ENCODE measurements at places on chromosomes 12 and 14.

DNA sequence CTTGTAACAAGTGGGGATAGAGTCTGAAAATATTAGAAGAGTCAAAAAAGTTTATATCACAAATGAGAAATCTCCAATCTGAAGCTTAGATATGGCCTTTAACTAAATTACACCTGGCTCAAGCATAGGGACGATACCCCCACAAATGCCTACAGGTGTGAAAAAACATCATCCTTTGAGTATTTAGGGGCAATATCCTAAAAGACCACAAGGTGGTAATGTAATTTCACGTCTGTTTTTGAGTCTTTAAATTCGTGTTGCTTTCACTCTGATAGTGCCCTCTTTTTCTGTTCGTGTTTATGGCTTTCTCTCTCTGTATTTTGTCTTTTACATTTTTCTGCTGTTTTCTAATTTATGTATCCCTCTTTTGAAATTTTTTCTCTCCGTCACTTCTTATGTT, 84.3 kb downstream of the ETNK1 start:
- no peak for DNase-seq

DNA sequence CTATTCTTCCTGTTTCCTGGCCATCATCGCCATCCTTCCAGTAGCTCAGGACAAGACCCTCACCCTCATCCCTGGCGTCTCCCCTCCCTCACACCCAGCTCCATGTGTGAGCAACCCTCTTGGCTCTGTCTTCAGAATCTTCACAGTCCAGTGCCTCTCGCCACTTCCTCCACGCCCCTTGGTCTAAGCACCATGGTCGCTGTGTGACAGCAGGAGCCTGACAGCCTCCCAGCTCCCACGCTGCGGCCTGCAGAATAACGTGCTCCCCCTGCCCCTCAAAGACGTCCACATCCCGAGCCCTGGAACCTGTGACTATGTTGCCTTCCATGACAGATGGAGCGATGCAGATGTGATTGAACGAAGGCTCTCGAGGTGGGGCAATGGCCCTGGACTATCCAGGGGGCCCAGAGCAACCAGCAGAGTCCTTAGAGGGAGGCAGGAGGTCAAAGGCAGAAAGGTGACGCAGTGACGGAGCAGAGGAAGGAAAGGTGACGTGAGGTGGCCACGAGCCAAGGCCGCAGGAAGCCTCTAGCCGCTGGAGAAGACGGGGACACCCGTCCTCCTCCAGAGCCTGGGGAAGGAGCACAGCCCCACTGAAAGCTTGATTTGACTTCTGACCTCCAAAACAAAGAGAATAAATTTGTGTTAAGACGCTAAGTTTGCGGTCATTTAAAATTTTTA, 139.8 kb downstream of the CALM1 start:
- no peak for DNase-seq

DNA sequence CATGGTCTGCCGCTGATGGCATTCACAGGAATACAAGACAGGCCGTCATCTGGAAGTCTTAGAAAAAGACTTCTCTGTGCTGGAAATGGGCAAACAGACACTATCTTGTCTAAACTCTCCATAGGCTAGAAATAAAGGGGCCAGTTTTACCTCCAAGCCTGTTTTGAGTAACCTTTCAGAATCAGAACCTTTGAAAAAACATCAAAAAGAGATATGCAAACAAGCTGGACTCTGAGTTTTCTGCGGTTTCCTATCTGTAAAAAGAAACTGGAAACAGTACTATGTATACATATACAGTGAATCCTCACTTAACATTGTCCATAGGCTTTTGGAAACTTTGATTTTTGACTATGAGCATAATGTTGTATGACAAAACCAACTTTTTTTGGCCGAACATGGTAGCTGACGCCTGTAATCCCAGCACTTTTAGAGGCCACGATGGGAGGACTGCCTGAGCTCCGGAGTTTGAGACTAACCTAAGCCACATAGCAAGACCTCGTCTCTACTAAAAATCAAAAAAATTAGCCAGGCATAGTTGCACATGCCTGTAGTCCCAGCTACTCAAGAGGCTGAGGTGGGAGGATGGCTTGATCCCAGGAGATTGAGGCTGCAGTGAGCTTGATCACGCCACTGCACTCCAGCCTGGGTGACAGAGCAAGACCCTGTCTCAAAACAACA, 92.9 kb upstream of the MAX start:
- no peak for DNase-seq

- DNase-seq, result no peak
Observed at GRCh38 chr12:94012590-94012989, 135.8 kb upstream of the PLXNC1 start.

DNA sequence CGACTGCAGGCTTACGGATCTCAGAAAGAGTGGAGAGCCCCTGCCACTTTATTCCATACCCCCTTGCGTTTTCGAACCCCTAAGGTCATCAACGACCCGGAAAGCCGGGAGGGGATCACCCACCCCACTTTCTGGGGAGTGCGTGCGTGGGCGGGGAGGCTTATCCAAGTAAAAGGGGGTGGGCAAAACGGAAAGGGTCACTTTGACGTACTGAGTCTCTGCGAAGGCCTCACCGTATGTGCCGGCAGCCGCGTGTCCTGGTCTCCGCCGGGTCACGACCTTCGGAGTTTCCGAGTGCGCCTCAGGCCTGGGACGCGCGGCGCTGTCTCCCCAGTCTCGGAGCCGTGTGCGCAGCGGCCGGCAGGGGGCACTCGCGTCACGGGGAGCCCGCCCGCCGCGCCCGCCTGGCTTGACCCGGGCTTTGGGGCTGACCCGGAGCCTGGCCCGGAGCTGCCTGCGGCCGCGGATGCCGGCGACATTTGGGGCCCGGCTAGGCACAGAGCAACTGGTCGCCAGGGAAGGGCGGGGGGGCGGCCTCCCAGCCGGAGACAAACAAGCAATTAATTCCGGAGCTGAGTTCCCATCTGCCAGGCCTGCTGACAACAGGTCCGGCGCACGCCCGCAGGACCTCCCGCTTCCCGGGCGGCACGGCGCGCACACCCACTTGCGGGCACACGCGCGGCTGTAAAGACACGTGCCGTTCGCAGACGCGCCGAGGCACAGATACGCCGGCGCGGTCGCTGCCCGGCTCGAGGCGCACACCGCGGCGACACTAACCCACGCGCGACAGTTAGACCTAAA, 890 bp upstream of the KIF26A start:
- peak; percentile 4 for DNase-seq

GRCh38 chr14:92880851-92881250, 42.1 kb upstream of the CHGA start:
- no peak for DNase-seq

DNA sequence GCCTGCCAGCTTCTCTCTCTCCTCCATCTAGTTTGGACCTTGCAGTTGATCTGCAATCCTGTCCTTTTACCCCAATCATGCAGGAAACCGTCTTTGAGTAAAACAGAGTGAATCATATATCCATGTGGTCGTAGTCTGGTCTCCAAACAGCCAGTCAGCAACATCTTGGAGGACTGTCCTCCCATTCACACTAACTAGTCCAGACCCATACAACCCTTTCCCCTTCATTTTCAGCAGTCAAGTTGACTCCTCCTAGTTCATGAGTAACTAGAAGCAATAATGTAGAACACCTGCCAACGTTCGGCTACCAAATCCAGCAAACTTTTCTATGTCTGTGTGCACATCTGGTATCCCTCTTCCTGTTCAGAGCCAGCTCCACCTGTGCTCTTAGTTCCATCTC, 10.8 kb upstream of the BIN2 start:
- no peak for DNase-seq

GRCh38 chr14:55847766-55848165, 267.8 kb downstream of the KTN1 start:
- DNase-seq, result no peak

- DNase-seq, result no peak
Observed at GRCh38 chr12:42794806-42795205, 205.3 kb upstream of the PRICKLE1 start.

- no peak for DNase-seq
Observed at GRCh38 chr14:62957562-62957961, 87.7 kb downstream of the KCNH5 start.

GRCh38 chr14:29941401-29941800, 13.8 kb upstream of the PRKD1 start:
- DNase-seq, result no peak

GRCh38 chr12:101597164-101597563, 2.4 kb downstream of the MYBPC1 start:
- DNase-seq, result no peak

- no peak for DNase-seq
Observed at GRCh38 chr12:11433664-11434063, 38.3 kb upstream of the PRB2 start.

- no peak for DNase-seq
Observed at GRCh38 chr14:97866664-97867063, 1069.5 kb downstream of the VRK1 start.

DNA sequence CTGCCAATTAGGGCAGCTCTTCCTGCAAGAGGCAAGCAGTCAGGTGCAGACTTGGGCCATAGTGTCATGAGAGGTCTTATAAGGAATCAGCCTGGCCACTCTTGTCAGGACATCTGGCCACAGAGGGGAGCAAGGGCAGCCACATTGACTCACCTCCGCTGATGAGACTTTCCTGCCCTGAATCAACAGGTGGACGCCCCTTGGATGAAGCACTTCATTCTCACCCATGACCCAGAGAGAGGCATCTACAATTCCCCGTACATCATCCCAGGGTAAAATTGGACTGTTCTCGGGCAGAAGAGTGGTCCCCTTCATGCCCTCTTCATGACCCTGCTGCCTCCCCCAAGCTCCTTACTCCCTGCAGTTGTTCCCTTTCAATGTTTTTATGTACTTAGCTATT, 16.9 kb downstream of the DAO start:
- DNase-seq, result no peak

- DNase-seq, result no peak
Observed at GRCh38 chr14:105167303-105168092, 1.1 kb downstream of the JAG2 start.

DNA sequence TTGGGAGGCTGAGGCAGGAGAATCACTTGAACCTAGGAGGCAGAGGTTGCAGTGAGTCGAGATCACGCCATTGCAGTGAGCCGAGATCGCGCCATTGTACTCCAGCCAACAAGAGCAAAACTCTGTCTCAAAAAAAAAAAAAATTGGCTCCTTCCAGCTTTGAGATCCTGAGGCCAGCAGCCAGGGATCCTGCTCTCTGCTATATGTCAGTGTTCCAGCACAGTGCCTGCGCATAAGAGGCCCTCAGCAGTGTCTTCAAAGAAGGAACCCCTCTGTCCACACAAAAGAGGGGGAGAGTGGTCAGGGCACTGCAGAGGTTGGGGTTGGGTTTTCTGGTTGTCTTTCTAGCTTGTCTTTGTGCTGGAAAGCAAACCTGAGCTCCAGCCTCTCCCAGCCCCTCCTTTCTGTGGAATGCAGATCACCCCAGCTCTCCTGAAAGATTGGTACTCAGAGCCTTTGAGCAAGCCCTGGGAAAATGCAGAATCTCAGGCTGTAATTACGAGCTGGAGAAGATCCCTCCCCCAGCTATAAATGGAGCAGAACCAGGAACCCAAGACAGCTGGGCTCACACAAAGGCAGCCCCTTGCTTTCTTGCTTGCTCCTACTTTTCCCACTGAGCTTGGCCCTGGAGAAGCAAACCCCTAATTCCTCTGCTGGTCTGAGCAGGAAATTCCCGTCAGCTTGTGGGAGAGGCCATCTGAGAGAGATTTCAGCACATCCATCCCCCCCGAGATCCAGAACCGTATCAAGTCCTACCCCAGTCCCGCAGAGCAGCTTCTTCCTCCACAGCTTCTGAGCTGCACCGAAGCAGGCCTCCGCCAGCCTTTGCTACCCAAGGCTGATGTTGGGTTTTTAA, 205.7 kb downstream of the ZFP36L1 start:
- DNase-seq, result no peak

DNA sequence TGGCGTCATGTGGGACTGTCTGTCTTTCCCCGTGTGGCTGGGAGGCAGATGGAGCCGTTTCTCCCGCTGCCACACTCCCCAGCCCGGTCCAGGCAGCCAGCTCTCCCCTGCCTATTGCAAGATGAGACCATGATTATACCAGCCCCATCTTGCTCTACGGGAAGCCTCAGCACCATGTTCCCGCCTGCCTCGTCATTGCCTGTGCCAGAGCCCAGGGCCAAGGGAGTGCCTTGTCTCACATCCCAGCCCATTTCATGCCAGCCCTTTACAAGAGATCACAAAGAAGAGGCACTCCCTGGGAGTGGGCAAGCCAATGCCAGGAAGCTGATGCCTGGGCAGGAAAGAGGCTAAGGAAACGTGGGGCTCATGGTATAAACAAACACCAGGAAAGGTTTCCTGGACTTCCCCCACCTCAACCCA, 23.9 kb downstream of the GPR68 start:
- no peak for DNase-seq

GRCh38 chr14:56055511-56055910, 62.7 kb upstream of the PELI2 start:
- DNase-seq, result no peak

- no peak for DNase-seq
Observed at GRCh38 chr12:132422381-132423043, 67.4 kb upstream of the FBRSL1 start.

DNA sequence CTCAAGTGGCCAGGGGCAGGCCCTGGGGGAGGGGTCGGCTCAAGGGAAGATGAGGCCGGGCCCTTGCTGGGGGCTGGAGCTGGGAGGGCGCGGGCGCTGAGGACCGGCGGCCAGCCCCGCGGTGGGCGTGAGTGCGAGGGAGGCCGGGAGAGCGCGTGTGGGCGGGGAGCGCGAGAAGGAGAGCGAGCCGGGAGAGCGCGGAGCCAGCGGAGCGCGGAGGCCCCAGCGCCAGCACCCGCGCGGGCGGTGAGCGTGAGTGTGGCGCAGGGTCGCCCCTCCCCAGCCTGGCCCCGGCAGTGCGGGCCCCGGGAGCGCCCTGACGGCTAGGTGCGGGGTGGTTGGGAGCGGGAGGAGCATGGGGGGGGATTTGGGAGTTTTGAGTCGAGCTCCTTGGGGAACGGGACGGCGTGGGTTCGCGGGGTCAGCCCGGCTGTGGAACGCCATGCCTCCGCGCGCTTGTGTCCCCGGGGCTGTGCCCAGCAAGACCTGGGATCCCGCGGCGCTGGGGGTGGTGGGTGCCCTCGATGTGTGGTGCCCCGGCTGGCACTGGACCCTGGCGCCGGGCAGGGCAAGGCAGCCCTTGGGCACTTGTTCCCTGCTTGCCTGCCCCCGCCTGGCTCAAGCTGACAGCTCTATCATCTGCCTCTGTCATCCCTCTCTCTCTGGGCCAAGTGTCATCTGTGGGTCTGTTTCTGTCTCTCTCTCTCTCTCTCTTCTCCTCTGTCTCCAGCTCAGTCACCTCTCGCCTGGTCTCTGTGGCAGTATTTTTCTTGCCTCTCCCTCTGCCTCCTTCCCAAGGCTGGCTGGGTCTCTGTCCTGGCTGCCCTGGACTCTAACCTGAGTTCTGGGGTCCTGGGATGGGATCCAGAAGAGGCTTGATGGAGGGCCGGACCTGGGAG, at the start of gene LBHD2:
TSS of gene LBHD2 (plus strand) at position 190 of the 899 bp plus-strand sequence. CDS start 1,803 bp downstream, outside the sequence.
- DNase-seq, result no peak

- no peak for DNase-seq
Observed at GRCh38 chr14:34065236-34065635, 114.4 kb upstream of the EGLN3 start.

DNA sequence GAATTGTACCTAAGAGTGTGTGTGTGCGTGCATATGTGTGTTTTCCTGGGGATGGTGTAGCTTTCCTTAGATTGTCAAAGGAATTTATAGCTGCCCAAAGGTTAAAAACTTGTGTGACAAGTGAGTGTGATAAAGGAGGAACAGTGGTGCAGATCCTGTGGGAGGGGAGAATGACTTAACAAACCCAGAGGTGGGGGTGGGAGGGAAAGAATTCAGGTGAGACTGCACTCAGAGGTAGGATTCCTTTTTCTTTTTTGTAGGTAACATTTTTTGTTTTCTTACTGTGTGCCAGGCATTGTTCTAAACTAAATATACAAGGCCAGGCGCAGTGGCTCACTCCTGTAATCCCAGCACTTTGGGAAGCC, 45.3 kb upstream of the SINHCAF start:
- no peak for DNase-seq

GRCh38 chr12:128844031-128844635, 9.1 kb upstream of the GLT1D1 start:
- DNase-seq, result no peak

All from AML-193 (cell line).